Neuronal stem cell (in vitro differentiated cells): ENCODE measurements at places on chromosomes 2 and 18.
A peak's percentile ranks its signal among the peaks of the same experiment; 100 is the strongest.

DNA sequence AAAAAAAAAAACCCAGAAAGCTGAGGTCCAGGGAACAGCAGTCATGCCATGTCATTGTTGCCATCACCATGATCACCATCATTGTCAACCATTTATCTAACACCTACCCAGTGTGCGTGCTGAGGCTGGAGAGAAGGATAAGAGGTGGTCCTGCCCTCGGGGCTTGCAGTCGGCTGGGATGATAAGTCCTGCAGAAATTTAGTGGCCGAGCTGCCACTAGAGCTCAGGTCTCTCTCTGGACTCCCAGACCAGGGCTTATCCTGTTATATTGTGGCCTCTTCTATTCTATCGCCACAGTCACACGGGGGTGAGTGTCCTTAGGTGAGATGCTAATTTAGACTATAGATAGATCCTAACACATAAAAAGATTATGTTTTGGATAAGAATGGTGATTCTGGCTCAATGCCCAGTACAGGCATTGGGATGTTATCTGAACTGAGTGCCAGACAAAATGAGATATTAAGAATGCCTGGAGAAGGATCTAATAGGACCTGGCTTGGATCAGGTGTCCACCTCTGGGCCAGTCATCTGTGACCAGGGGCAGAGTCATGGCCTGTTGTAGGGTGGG, 43.2 kb upstream of the YWHAQ start:
- no peak for DNase-seq

- no peak for DNase-seq
These were observed 161.1 kb downstream of the EN1 start for GRCh38 chr2:118686346-118686745.

GRCh38 chr2:47346107-47346506, 56.8 kb upstream of the MSH2 start:
- DNase-seq: no peak

GRCh38 chr18:36809590-36810381, 19.0 kb downstream of the TPGS2 start:
- DNase-seq: peak; percentile 61

DNA sequence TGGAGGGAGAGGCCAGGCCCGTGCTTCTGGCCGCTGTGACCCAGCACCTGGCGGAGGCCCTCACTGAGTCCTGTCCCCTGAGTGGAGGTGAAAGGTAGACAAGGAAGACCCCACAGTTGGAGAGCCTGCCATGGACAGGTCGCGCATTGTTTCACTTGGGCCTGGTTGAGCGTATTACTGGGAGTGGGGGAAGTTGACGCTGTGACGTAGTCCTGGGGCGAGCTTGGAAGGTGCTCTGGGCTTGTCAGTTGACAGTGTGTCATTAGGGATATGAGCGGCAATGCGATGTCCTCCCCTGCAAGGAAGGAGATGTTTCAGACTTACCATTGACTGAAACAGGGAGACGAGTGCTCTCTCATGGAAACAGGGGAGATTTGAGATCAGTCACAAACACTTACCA, 127.1 kb downstream of the SH3RF3 start:
- no peak for DNase-seq

DNA sequence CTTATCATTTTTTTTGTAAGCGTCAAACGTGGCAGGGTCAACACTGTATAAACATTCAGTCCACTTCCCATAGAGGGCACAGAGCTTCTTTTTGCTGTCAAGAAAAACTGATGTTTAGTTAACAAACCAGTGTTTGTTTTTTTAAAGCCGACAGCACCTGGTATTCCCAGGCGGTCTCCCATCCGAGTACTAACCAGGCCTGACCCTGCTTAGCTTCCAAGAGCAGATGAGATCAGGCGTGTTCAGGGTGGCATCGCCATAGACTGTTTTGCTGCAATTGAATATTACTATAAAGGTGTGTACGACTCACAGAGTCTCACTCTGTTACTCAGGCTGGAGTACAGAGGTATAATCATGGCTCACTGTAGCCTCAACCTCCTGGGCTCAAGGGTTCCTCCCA, 31.5 kb downstream of the CABYR start:
- no peak for DNase-seq

- DNase-seq: no peak
These were observed 46.6 kb downstream of the CCDC138 start for GRCh38 chr2:108833219-108833618.

- no peak for DNase-seq
These were observed 236.9 kb downstream of the LDLRAD4 start for GRCh38 chr18:13455471-13455870.

DNA sequence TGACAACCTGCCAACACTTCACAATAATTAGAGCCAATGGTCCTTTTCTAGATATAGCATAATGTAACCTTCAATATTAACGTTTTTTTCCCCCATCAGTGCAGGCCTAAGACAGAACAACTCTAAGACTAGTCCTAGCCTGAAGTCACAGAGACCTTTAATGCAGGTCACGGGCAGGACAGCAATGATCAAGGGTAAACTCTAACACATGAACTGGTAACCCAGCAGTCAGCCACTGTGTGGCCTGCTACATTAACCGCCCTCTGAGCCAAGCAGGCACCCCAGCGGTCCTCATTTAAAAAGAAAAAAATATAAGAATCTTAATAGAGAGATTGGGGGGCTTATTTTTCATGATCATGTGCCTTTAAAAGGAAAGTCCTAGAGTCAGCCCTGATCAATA, 290.6 kb downstream of the AFF3 start:
- DNase-seq: no peak

DNA sequence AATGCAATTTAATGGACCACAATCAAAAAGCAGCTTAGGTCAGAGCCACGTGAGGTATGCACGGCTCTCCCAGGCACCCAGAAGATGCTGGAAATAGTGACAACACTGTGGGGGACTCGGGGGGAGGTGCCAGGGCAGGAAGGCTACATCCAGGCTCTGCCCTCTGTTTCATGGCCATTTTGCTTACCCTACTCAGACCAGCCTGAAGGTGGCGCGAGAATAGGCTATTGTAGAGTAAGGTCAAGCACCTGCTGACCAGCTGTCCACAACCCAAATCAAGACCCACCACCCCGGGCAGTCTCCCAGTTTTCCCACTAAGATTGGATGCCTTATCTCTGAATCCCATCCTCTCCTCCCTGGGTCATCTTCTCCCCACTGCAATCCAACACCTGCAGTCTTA, 115.7 kb downstream of the VIT start:
- no peak for DNase-seq

DNA sequence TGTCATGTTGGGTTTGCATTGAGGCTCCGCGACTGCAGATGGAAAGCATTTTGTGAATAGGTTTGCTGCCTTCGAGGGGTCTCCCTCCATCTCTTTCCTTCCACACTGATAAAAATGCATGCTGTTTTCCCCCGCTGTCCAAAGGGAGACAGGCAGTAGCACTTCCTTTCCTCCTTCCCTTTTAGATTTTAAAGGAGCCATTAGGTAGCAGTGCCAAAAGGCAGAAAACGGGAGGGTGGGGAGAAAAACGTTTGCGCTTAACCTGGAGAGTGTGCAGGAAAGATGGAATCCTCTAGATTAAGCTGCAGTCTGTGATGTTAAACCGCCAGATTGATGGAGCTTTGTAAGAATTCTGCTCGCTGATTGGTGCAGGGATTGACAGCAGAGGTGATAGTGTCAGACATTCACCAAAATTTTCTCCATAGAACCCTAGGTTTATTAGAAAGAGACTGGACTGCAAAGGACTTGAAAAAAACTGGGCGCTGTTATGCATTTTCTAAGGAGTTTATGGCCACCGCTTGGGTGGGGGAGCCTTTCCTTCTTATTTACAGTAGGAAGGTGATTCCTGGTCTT, 688 bp downstream of the MAPRE2 start:
- DNase-seq: no peak

DNA sequence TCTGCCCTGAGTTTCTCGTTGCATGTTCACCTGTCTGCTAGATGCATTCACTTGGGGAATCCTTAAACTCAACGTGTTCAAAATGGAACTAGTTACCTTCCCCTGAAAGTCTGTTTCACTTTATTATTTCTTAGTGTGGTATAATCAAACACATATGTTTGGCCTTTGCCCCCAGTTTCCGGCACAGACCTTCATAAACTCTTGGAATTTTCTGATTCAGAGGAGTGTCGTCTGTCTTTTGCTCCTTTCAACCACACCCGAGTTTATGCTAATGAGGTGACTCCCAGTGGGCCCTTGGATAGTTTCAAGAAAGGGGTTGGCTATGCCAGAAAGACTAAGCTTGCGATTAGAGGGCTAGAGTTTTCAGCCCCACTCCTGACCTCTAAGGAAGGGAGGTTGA, 198.9 kb downstream of the CDCA7 start:
- no peak for DNase-seq

- no peak for DNase-seq
These were observed 15.4 kb upstream of the RAB27B start for GRCh38 chr18:54812885-54813284.

DNA sequence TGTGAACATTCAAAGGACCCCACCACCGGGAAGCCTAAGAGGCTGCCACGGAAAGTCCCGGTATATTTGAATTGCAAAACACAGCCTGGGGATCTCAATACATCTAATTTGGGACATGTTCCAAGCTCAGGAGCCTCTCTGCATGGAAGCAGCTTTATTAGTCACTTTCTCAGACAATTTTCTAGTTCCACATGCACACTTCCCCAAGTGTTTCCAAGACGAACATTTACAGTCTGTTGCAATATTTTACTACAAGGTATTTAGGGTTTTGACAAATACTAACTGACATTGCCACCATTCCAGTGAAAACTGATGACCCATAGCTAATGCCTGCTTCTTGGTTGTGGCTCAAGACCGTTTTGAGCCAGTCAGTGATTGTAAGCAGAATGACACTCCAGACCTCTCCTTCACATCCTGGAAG, 145.3 kb downstream of the NCKAP5 start:
- DNase-seq: no peak

DNA sequence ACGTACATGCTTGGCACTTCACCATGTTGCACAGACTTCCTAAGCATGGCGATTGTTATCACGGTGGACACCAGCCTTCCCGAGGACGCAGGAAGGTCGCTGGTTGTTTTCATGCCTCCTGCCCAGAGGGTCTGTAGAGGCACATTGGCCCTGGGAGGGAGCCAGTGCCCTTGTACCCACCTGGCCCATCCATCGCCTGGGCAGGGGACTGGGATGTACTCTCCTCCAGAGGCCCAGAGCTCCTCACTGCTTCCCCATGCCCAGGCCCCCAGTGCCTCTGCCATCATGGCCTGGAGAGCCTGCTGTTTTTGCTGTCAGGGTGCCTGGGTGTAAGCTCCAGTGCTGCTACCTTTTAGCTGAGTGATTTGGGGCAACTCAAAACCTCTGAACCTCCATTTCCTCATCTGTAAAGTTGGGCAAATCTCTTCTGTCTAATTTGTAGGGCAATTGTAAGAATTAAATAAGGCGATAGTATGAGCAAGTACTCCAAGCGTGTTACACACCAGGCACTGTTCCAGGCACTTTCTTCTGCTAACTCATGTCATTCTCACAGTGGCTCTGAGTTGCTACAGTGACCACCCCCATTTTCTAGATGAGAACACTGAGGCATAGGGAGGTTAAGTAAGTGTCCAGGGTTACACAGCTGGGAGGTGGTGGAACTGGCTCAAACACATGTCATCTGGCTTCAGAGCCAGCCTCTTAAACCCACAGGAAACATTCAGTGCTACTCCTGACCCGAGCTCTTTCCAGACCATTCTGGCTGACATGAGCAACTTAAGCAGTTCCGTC, 45.3 kb downstream of the GREB1 start:
- no peak for DNase-seq

DNA sequence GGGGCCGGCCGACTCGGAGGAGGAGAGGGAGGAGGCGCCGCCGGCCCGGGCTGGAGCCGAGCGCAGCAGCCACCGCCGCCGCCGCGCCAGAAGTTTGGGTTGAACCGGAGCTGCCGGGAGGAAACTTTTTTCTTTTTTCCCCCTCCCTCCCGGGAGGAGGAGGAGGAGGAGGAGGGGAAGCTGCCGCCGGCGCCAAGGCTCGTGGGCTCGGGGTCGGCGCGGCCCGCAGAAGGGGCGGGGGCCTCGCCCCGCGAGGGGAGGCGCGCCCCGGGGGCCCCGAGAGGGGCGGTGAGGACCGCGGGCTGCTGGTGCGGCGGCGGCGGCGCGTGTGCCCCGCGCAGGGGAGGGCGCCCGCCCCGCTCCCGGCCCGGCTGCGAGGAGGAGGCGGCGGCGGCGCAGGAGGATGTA, 316 bp downstream of the CRIM1 start:
- DNase-seq: peak; percentile 39

DNA sequence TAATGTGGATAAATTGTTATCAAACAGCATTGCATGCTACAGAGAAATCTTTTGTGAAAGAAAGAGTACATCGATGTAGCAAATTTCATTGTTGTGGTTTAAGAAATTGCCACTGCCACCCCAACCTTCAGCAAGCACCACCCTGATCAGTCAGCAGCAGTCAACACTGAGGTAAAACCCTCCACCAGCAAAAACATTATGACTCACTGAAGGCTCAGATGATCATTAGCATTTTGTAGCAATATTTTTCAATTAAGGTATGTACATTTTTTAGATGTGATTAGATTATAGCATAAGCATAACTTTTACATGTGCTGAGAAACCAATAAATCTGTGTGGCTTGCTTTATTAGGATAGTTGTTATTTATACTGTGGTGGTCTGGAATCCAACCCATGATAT, 75.5 kb downstream of the ZNF385B start:
- no peak for DNase-seq

- peak; percentile 24 for DNase-seq
These were observed 156.0 kb downstream of the TFCP2L1 start for GRCh38 chr2:121128741-121129659.

- DNase-seq: no peak
These were observed 5.0 kb downstream of the BIN1 start for GRCh38 chr2:127101756-127102477.

GRCh38 chr2:101948625-101949155, 43.1 kb upstream of the IL1R2 start:
- no peak for DNase-seq

- DNase-seq: no peak
These were observed 162.1 kb upstream of the XIRP2 start for GRCh38 chr2:166725927-166726924.

- DNase-seq: no peak
These were observed 2.9 kb downstream of the SPIRE1 start for GRCh38 chr18:12654971-12655370.

DNA sequence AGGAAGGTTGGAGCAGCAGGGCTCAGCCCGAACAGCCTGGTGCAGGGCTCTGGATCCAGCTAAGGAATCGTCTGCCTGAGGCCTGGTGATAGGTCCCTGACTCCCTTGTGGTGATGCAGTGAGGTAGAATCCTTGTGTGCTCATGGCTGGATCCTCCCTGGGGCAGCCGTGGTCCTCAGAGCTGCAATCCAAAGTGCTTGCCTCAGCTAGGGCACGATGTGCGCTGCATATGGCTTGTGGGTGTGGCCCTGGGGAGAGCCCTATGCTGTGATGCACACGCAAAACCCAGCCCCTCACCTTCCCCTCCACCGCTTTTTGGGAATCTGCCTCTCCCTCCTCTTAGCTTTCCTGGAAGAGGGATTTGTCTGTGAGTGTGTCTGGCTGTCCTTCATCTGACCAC, 142.2 kb downstream of the DYSF start:
- no peak for DNase-seq
